NCI-H460 (cell line): ENCODE measurements at places on chromosomes 3 and 15.

DNA sequence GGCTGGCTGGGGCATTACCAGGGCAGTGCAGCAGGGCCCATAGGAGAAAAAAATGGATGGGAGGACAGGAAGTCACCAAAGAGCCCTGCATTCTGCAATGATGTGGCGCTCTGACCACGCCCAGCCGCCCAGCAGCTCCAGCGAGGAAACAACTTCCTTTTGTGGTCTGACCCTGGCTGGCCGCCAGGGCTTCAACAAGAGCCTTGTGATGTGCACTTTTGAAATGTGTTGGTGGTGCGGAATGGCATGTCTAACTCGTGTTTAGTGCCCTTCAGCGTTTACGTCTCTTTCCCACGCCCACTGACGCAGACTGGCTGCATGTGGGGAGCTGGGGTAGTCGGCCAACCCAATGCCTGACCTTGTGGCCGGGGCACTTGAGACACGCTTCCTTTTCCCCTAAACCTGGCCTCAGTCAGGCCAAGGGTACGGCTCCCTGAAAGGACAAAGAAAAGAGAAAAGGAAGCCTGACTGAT lies 81.9 kb upstream of the CTNNB1 start:
- DNase-seq, result peak; percentile 80

DNA sequence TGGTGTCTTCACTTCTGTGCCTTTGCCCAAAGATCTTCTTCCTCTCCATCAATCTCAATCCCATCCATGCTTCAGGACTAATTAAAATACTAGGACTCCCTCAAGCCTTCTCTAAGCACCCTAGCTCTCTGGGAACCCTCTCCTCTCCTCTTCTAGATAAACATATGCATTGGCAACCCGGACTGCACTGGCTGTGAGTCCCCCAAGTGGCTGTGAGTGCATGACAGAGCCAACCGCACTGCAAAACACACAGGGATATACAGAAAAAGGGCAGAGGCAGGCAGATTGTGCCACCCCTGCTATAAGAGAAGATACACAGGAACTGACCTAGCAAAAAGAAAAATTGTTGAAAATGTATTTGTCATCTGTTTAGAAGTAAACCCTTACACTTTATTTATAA lies 457.1 kb downstream of the MFSD1 start:
- no peak for DNase-seq

DNA sequence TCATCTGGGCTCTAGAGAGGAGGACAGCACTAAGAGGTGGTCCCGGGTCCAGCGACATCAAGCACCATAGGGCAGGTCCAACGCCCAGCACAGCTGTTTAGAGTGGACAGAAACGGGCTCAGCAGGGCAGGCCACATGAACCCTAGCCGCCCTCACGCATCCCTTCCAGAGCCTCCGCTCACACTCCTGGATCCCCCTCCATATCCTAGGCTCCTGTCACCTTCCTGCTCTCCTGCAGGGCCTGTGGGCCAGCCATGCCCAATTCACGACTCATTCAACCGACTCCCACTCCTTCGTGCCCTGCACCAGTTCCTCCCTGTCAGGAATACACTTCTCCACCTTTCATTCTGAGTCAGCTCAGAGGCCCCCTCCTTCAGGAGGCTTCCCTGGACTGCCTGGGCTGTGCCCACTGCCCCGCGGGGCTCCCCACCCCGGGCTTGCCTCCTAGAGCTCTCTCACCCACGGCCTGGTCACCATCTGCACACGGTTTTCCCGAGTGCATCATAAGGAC lies 90.2 kb downstream of the LINGO1 start:
- no peak for DNase-seq

- no peak for DNase-seq
Measured at GRCh38 chr15:42730135-42730534, 6.8 kb downstream of the CDAN1 start.

DNA sequence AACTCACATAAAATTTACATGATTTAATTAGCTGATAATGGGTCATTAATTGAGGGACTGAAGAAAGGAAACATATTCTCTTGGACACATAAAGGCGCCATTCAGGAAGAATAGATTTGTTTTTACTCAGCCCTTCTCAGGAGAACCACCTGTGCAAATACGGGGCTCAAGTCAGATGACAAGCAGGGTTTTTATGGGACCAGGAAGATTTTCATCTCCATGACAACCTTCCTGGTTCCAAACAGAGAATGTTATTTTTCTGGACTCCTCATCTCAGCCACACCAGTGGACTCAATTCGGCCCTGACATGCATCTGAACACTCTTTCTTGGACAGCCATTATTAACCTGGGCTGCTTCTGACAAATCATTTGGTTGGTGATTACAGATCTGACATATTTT lies 120.5 kb downstream of the PDZRN3 start:
- no peak for DNase-seq

GRCh38 chr3:194657439-194657838 lies 14.6 kb downstream of the LSG1 start:
- DNase-seq, result no peak

- DNase-seq, result no peak
Measured at GRCh38 chr3:25338158-25338725, 89.8 kb upstream of the RARB start.

- DNase-seq, result peak; percentile 11
Measured at GRCh38 chr15:55694652-55695150, 48.3 kb downstream of the PRTG start.

GRCh38 chr3:78455712-78456433 lies 1311.9 kb downstream of the ROBO1 start:
- DNase-seq, result no peak

DNA sequence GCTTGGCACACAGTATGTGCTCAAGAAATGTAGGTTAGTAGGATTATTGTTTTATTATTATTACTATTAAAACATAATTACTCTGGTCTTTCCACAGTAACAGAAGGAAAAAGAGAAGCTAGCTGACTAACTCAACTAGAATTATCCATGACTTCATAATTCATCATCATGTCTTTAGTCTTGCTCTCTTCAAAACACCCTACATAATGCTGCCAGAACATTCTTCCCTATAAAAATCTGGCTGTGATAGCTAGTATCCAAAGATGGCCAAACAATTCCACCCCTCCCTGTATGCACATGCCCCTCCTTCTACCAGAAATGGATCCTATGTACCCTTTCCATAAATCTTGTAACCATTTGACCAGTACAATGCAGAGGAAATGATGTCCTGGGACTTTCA lies 48.8 kb upstream of the SRGAP3 start:
- no peak for DNase-seq

GRCh38 chr3:16801698-16802097 lies 83.1 kb upstream of the PLCL2 start:
- DNase-seq, result no peak

- no peak for DNase-seq
Measured at GRCh38 chr3:63513791-63514190, 138.7 kb upstream of the SNTN start.

DNA sequence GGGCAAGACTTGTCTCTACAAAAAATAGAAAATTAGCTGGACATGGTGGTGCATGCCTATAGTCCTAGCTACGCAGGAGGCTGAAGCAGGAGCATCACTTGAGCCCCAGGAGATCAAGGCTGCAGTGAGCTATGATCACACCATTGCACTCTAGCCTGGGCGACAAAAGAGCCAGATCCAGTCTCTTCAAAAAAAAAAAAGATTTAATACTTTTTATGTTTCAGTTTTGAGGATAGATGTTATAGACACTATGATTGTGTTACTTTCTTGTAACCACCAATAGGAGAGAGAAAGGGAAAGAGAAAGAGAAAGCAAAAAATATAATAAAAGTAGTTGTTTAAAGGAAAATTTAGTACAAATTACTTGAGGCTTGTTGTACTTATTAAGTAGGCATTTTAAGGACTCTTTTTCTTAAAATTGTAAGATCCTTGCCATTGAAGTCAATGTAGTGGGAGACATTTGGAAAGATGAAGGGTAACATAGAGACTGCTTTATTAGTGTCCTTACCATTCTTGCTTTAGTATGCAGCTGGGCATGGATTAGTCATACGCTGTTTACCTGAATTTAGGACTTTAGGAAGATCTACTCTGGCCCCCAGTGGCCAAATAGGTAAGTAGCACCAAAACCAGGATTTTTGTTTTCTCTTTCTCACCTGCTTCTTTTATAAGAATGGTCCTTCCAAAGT lies 35.1 kb upstream of the ZDHHC23 start:
- peak; percentile 44 for DNase-seq

DNA sequence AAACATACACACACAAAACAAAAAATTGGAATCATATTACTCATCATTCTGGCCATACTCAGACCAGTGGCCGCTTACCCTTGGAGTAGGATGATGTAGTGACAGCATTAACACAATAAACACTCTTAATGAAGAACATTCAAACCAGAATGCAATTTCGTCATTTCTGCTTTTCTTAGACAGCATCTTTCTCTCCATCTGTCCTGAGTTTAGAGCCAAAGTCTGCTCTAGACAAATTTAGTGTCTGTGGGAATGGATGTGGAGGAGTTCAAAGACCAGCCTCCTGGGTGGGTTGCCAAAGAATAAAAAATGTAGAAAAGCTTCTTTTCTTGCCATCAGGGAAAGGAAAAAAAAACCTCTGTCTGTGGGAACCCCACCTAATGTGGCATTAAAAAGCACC lies 212.4 kb upstream of the POU1F1 start:
- DNase-seq, result no peak

- DNase-seq, result no peak
Measured at GRCh38 chr3:69531576-69532546, 146.0 kb upstream of the FRMD4B start.

DNA sequence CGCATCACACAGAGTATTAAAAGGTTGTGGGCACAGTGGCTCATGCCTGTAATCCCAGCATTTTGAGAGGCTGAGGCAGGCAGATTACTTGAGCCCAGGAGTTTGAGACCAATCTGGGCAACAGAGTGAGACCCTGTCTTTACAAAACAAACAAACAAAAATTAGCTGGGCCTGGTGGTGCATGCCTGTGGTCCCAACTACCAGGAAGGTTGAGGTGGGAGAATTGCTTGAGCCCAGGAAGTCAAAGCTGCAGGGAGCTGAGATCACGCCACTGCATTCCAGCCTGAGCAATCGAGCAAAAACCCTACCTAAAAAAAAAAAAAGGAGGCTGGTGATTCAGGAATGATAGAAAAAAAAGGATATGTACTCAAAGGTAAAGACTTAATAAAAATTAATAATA lies 28.2 kb upstream of the ST6GAL1 start:
- no peak for DNase-seq

DNA sequence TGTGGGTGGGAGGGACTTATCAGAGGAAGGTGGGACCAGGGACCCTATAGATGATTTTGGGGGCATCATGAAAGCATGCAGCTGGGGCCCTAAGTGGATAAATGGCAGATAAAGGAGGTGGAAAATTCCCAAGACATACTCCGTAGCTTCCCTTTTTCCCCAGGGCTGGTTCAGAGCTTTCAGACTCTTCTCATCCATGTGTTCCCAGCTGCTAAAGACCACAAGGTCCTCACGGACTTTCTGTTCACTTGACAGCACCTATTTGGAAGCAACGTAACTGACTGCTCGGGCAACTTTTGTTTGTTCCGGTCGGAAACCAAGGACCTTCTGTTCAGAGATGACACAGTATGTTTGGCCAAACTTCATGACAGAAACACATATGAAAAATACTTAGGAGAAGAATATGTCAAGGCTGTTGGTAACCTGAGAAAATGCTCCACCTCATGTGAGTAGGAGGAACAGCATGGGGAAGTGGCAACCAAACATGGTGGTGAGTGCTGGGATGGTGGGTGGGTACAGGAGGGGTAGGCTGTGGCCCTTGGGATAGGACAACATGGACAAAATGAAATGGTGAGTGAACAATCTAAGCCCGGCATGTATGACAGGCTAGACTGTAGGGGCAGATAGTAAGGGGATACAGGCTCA lies 28.7 kb upstream of the SRPRB start:
- no peak for DNase-seq

DNA sequence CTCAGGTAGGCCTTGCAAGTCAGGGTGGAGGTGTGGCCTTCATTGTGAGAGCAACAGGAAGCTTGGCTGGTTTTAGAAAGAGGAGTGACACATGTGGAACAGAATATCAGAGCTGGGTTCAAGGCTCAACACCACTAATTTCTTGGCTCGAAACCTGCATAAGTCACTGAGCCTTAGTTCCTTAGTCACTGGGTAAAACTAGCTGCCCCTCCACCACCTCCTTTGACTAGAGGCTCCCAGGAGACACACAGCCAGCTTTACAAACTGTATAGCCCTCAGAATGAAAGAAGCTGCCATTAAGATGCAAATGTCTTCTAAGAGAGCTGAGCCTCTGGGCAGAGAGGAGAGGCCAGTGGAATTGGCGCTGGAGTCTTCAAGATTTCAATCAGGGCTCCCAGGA lies 67.7 kb downstream of the CERS3 start:
- DNase-seq, result no peak

DNA sequence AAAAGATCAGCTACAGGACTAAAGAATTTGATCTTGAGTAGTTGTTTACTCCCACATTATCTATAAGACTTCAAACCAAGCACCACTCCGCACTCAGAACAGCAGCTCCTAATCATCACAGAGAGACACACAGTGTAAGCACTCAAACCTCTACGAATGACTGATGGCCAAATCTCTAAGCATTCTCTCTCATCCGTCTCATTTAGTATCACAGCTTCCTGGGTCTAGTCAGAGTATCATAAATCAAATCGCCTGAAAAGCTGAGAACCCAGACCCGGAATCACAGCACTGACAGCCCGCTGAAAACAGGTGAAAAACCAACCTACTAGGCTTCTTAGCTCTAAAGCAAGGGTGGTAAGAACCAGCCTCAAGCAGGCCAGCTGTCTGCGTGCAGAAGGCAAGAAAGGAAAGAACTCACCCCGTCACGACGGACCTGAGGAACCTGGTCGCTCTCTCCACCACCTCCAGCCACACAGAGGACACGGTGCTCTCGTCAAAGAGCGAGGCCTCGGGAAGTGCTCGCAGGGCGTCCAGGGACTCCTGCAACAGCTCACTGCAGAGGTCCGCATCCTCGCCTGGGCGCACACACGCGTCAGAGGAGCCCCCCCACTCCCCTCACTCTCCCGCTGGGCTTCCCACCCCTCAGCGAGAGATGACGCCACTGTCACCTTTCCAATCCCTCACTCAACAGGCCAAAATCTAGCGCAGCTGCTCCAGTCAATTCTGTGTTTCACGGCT lies 47.9 kb downstream of the HERC2 start:
- no peak for DNase-seq

DNA sequence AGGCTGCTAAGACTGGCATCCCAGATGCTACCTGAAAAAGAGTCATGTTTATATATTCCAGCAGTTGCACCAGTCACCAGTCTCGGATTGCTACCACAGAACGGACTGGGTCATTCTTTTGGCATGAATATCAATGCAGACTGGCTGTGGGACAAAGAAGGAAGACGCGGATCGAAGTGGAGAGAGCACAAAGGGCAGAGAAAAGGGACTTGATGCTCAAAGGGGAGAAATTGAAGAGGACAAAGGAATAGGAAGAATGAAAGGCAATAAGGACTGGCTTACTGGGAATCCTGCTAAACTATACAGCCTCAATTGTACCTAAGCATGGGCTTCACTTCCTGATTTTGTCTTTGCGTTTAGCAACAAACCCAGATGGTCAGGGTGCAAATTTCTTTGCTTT lies 15.3 kb upstream of the DIS3L start:
- DNase-seq, result no peak

DNA sequence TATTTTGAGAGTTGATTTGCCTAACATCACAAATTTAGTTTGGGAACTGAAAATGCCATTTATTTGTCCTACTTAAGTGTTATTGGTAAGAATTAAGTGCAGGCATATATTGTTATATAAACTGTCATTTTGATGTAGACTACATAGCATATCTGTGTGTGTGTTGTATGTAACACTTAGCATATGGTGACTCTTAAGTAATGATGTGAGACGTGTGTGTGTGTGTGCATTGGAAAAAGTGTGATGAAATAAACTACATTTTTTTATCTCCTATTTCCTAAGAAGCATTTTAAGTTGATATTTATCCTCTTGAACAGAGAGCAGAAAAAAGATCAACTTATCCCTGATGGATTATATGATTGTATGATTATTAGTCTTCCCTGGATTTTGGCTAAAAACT lies 588.2 kb upstream of the SUCLG2 start:
- no peak for DNase-seq
